ENCODE measurements at places on chromosomes 4 and X.
A peak's percentile ranks its signal among the peaks of the same experiment; 100 is the strongest.

DNA sequence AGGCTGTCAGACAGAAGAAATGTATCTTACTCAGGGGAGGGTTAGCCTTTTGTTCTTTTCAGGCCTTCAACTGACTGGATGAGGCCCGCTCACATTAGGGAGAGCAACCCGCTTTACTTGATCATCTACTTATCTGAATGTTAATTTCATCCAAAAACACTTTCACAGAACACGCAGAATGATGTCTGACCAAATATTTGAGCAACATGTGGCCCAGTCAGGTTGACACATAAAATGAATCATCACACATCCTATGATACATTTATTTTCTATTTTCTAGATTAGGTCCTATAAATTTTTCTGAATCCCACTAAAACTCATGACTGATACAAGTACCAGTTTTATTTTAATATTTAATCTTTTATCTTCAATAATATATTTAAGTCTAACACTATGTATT, 260.3 kb downstream of the IL15 start:
- no peak for DNase-seq

- DNase-seq: no peak
These were observed 101.9 kb downstream of the FBXW7 start for GRCh38 chr4:152434011-152434410.

DNA sequence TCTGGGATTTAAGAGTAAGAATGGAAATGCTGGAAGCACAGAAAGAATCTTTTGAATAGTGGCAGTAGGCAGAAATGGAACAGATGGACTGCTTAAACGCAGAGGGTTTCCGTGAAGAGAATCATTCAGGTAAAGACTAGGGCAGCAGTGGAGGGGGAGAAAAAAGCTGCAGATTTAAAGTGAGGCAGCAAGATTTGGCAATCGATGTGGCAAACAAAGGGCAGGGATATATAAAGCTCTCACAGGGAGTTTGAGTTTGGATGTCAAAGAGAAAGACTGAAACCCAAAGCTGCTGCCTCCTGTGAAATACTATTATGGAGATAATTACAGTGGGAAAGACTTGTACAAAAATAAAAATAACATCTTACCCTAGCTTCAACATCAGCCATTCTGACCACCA, 384.0 kb downstream of the CENPC start:
- DNase-seq: no peak

GRCh38 chr4:53619431-53619830, 28.1 kb upstream of the LNX1 start:
- DNase-seq: no peak

DNA sequence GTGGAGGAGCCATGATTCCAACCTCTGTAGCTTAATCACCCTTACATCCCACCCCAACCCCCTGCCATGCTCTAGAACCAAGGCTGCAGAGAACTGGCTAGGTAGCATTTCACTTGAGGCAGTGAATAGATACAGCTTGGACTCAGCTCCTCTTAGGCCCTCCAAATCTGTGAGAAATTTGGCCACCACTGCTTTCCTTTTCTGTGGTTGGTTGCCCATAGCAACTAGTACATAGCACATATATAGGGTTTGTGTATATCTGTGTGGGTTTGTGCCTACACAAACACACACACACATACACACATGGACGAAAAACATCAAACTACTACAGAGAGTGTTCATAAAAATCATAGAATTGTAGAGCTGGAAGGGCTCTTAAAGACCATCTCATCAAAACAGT, 52.0 kb upstream of the CCDC160 start:
- DNase-seq: peak; percentile 26

DNA sequence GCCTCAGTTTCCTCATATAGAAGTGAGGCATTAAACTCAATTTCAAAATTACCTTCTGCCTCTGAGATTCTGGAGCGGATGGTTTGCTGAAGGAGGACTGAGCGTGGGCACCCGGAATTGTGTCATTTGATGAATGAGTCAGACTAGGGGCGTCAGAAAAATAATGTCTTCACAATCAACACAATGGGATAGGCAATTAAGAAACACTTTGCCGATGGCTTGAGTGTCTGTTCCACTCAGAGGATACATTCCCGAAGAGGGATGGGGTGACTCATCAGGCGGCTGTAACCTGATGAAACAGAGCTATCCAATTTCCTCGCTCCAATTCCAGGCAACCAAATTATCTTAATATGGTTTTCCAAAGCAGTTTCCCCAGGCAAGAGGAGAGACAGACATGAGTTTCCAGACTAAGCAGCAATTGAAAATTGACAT, 1.2 kb upstream of the CHRNA9 start:
- DNase-seq: no peak

Measured in common myeloid progenitor, CD34-positive (primary cell).